ENCODE measurements at places on chromosomes 6 and 20.

DNA sequence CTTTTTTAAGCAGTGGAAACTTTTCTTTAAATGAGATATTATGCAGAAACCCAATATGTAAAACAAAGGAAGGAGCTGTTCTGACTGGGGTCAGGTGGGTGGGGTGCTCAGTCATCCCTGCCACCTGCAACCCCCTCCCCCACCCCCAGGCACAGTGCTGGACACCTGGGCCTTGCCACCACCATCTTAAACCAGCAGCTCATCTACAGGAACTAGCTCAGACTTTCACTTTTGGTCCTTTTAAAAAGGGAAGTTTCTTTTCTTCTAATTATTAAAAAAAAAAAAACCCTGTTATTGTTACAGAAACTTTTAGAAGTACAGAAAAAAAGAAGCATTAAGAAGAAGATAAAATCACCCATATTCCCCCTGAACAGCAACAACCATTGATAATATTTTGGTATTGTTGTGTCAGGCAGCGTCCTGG is 37.1 kb downstream of the PPP1R16B start:
- peak; percentile 60 for DNase-seq

GRCh38 chr20:43749734-43750294 is 23.0 kb upstream of the GTSF1L start:
- DNase-seq = peak; percentile 88

GRCh38 chr6:2743280-2744208 is 7.2 kb downstream of the MYLK4 start:
- no peak for DNase-seq

- no peak for DNase-seq
These were observed 75.7 kb downstream of the AGPAT4 start for GRCh38 chr6:161198176-161198575.

DNA sequence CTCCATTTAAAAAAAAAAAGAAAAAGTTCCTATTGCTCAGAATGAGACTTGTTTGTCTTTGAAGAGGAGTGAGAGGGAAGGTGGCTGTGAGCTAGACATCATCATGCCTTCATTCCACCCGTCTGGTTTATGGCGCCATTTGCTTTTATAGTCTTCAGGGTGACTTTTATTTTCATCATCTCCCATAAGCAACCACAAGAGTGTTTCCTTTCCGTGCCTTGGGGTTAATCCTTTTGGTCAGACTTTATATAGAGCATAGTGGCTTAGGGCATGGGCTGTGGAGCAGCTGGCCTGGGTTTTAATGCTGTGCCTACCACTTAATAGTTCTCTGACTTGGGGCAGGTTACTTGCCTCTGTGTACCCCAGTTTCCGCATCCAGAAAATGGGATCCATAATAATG is 77.8 kb downstream of the RREB1 start:
- no peak for DNase-seq

DNA sequence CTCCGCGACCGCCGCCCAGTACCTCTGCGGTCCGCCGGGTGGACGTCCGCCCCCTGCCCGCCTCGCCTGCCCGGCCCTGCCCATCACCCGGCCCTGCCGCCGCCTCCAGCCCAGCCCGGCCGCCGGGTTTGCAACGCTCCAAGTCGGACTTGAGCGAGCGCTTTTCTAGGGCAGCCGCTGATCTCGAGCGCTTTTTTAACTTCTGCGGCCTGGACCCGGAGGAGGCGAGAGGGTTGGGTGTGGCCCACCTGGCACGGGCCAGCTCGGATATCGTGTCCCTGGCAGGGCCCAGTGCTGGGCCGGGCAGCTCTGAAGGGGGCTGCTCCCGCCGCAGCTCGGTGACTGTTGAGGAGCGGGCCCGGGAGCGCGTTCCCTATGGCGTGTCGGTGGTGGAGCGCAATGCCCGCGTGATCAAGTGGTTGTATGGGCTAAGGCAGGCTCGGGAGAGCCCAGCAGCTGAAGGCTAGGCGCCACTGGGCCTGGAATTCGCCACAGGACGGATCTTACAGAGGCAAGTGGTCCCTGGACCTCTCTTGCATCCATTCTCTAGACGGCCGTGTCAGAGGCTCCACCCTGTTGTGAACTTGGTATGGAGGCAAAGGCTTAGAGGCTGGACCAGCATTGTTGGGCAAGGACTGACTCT is 11.8 kb downstream of the FAM110A start:
- DNase-seq = no peak
